ENCODE measurements at places on chromosomes 4 and X.

DNA sequence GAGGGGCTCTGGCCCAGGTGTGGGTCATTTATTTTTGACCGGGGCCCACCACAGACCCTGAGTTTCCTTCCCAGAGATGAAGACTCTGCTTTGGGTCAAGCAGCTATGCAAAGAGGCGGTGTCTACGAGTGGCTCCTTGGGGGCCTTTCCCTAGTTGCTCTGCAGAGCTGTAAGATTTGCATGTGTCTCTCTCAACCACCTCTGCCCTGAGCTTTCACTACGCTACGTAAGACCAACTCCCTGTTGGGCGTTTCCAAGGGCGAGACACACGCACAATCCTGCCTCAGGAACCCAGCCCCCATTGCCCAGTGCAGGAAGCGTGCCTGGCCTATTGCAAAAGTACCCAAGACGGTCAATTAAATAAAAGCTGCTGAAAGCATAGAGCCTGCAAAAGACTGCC, 10.0 kb upstream of the ANOS1 start:
- DNase-seq: no peak

DNA sequence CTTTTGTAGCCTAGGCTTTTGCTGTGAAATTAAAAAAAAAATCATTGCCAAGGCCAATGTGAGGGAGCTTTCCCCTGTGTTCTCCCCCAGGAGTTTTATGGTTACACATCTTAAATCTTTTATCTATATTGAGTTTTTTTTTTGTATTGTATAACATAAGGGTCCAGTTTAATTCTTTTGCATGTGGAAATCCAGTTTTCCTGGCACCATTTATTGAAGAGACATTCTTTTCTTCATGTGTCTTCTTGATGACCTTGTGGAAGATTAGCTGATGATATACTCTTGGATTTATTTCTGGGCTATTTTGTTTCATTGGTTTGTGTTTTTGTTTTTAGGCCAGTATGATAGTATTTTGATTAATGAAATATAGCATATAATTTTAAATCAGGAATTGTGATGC, 225.0 kb downstream of the ADAM29 start:
- no peak for DNase-seq

DNA sequence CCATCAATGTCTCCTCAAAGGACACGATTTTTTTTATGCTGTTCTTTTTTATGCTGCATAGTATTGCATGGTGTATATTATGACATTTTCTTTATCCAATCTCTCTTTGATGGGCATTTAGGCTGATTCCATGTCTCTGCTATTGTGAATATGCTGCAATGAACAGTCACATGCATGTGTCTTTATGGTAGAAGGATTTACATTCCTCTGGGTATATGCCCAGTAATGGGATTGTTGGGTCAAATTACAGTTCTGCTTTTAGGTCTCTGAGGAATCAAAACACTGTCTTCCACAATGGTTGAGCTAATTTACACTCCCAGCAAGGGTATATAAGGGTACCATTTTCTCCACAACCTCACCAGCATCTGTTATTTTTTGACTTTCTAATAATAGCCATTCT, 113.9 kb downstream of the GRIA3 start:
- DNase-seq: no peak

GRCh38 chrX:20980426-20980825, 393.8 kb upstream of the CNKSR2 start:
- DNase-seq: no peak

GRCh38 chrX:9510980-9511379, 46.1 kb downstream of the TBL1X start:
- DNase-seq: no peak

DNA sequence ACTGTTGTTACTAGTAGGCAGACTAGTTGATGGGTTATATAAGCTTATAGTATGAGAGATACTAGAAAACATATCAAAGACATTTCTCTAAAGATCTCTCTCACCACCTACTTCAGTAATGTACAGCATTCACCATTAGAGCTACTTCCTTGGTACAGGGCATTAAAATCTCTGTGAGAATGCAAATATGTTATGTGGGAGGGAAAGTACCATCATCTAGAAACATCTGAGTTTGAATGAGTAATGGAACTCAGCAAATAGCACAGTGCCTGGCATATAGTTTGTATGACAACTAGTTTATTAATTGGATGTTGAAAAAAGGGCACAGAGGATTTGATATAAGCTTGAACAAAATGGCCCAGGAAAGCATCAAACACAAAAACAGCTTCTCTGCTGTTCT, 211.1 kb downstream of the GLUD2 start:
- no peak for DNase-seq

DNA sequence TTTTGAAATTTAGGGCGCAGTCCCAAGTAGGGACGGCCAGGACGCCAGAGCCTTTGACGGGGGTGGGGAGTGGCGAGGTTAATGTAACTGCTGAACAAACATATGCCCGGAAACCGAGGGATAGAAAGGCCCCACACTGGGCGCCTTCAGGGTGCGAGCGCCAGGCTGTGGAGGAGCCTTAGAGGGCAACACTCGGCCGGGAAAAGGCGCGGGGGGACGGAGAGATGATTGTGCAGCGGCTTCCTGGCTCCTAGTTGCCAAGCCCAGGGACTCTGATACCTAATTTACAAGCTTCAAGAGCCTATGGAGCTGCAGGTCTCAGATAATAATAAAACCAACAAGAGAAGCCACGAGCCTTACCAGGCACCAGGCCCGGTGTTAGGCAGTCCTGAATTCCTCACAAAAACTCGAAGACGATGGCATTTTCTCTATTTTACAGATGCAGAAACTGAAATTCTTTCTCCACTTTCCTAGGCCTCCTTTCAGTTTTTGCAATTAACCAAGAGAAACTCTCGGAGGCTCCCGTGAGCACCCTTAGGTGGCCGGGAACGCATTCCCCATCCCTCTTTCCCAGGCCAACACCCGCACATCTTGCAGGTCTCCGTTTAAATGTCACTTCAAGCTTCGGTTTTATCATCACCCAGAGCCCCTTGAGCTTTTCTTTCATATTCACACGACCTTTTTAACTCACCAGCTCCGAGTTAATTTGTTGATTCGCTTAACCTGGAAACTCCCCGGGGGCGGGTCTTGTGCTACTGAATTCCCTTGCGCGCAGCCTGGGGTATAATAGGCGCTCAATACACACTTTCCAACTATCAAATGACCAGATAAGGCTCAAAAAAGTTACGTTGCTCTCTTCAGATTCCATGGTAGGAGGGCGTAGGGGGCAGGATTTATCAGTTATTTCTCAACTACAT, 6.4 kb upstream of the GSX2 start:
- DNase-seq: no peak

GRCh38 chr4:169337510-169337909, 66.8 kb upstream of the SH3RF1 start:
- DNase-seq: no peak

DNA sequence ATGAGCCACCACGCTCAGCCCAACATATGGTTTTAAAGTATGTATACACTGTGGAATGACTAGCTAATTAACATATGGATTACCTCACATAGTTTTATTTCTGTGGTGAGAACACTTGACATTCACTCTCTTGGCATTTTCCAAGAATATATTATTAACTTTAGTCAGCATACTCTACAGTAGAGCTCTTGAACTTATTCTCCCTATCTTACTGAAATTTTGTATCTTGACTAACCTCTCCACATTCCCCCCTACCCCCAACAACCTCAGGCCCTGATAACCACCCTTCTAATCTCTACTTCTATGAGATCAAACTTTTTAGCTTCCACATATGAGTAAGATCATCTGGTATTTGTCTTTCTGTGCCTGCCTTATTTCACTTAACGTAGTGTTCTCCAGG, 38.6 kb upstream of the AGA start:
- no peak for DNase-seq

GRCh38 chr4:75432683-75433082, 81.5 kb downstream of the RCHY1 start:
- no peak for DNase-seq

- DNase-seq: no peak
These were observed 106.2 kb downstream of the SYTL5 start for GRCh38 chrX:38112566-38112965.

GRCh38 chr4:146978641-146979040, 33.0 kb upstream of the TTC29 start:
- DNase-seq: no peak

DNA sequence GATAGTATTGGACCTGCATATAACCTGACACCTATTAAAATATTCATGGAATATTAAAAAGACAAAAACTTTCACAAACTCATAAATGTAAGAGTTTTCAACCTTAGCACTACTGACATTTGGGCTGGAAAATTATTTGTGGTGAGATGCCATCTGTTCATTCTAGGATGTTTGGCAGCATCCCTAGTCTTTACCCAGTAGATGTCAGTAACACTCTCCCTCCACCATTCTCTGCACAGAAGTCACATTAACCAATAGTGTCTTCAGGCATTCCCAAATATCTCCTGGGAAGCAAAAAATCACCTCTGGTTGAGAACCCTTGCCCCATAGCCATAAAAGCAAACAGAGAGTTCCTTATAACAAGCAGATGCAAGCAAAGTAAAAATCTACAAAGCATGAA, 41.4 kb upstream of the NDST4 start:
- no peak for DNase-seq

- DNase-seq: peak; percentile 32
These were observed at the start of gene NSUN7 for GRCh38 chr4:40749717-40750460. NSUN7 (plus strand) TSS chr4:40749955; CDS start chr4:40750694, 739 bp downstream.

DNA sequence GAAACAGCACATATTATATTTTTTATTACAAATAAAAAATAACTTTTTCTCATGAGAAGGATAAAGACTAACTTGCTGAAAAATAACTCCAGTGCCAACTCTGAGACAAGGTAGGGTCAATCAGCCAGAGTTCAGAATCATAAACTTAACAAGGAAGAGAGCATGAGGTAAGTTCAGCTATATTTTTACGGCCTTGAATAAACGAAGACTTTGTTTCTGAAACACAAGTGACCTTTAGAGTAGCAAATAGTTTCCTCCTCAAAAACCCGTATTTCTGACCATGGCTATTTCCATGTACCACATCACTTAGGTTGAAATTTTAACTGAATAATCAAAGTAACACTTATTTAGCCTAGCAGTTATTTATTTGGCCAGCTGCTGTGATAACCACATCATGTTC, 45.5 kb downstream of the PRDM5 start:
- DNase-seq: no peak

- DNase-seq: no peak
These were observed 2141.9 kb upstream of the AGA start for GRCh38 chr4:179584101-179584500.

DNA sequence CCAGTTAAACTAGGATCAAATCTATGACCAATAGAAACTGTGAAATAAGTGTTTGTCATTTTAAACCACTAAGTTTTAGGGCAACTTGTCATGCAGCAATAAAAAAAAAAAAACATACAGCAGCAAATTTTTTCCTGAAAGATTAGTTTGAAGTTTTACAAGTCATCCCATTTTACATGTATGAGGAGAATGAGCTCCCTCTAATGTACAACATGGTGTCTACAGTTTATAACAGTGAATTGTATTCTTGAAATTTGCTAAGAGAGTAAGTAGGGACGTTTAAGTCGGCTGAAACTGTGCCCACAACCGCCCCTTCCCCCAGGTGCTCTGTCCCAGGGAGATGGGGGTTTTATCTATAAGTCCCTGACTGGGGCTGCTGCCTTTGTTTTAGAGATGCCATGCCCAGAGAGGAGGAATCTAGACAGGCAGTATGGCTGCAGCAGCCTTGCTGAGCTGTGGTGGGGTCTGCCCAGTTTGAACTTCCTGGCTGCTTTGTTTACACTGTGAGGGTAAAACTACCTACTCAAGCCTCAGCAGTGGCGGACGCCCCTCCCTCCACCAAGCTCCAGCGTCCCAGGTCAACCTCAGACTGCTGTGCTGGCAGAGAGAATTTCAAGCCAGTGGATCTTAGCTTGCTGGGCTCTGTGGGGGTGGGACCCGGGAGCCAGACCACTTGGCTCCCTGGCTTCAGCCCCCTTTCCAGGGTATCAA, 499.3 kb upstream of the CT83 start:
- no peak for DNase-seq

DNA sequence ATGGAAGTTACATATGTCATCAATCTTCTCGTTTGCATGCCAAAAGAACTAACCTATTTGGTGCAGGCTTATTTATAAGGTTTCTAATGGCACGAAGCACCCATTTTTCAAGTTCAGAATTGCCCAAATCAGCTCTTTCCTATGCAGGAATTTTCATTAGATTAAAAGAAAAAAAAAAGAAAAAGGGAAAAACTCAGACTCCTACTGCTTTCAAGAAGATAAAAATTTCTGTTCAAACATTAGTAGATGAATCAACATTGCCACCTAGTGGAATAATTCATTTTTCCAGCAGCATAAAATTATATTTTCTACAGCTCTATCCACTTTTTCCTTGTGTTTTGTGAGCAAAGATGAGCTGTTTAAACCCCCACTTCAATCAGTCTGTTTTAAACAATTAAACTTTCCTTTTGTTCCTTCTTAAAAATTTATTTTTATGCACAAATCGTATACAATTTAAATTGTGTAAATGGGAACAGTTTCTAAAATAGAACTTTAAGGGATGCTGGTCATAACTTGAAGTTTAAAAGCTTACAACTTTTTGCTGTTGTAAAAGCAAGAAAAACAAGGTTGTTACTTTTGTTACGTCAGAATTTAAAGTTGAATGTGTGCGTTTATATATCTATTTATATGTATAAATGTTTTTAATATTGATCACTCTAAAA, 309.9 kb downstream of the ARAP2 start:
- no peak for DNase-seq

DNA sequence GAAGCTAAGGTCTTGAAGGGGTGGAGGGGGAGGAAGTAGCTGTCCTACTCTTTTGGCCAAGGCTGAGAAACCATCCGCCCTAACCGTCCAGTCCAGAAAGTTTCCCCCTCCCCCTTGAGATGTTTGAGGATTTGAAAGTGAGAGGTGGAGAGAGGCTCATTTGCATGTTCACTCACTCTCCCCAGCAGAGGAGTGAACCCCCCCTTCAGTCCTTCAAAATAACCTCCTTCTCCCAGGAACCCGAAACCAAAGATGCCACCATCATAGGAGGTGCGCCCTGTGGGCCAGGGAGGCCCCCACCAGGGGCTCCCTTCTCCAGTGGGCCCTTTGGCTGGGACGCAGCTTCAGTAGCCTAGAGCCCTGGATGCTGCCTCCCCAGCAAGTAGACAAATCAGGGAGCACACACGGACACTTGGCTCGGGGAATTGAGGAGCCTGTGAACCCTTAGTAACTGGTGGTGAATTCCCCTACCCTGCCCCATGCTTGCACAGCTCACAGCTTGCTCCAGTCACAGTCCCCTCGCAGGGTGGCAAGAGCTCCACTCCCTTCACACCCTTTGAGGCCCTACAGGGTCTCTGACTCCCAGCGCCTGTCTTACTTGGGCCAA, 25.6 kb downstream of the ELF4 start:
- no peak for DNase-seq

- no peak for DNase-seq
These were observed 26.4 kb upstream of the ARSJ start for GRCh38 chr4:114005569-114006442.

DNA sequence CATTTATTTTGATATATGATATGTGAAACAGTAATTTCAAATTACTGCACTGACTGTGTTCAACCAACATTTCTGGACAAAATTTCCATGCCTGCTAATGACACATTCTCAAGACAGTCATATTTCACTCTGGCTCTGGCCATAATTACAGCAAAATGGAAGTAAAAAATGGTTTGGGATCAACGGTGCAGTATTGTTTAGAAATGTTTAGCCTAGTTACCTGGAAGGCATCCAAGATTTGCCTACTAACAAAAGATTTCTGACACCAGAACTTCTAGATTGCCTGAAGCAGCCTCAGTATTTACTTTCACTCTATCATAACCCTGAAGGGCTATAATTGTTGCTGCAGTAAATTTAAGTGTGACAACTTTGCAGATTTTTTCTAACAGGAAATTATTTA, 416.3 kb downstream of the PCDH10 start:
- no peak for DNase-seq

All from activated CD4-positive, CD25-positive, alpha-beta regulatory T cell treated with anti-CD3 and anti-CD28 coated beads, Interleukin-2, amount 50 U/mL, for 72 hours (primary cell).